Hematopoietic multipotent progenitor cell (in vitro differentiated cells): ENCODE measurements at places on chromosomes 1 and 21. TPM values are rescaled to one million over a fixed set of nuclear protein-coding genes. Genes with fewer than 3 reads are reported as not detected.

Gene DPYD
- 35.8 TPM for total RNA-seq

Gene RHEX
- total RNA-seq: 46.0 TPM

Gene NR5A2
- under 0.01 TPM for total RNA-seq

Gene PIGM
- total RNA-seq: 6.5 TPM

Gene ARHGEF16
- 0.27 TPM for total RNA-seq

Gene KCNE1
- total RNA-seq: 0.27 TPM

Gene OR2T29
- not detected for total RNA-seq

DNA sequence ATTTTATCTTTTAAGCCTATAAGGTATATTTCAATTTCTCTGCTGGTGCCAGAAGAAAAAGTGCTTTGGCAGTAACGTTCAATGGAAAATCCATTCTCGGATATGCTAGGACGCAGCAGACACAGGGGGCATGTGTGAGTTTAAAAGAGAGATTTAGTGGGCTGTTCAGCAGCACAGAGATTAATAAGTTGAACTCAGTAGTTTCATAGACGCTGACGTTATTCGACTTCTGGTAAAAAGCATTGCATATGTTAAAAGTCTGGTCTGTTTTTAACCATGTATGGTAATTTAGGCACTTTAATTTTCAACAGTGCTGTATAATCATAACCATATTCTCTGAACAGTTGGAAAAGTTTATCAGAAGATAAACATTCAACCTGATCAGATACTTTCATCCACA, 99.6 kb downstream of the ATP6V1G3 start:
- no peak for DNase-seq

DNA sequence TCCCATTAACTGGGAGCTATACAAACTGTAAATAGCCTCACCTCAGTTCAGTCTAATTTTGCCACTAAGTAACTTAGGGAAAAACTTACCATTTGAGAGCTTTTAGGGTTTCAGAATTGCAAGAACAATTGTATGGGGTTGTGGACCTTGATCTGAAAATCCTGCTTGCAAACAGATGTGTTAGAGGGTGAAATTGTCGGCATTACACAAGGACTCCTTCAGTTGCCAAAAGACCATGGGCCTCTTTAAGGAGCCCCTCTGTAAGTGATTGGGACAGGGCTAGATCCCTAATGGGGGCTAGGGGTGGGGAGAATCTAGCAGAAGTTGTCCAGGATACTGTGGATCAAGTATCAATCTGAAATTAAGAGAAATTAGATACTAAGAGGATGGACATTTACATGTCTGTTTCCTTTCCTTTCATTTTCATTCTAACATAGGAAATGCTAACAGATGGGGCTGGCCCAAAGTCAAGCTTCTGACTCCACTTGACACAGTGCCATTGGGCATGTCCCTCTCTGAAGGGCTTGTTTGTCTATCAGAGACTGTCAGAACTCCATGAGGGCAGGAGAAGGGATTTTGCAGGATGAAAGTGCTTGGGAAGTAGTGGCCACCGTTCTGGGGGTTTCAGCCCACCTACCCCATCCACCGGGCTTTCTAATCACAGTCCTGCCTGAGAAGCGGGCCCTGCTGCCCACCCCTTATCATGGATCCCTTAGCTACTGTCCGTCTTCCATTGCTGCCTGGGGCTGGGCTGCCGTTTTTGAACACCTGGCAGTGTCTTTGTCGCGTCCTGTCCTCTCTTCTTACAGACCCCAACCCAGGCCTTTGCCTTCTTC, 54.7 kb downstream of the STUM start:
- no peak for DNase-seq

DNA sequence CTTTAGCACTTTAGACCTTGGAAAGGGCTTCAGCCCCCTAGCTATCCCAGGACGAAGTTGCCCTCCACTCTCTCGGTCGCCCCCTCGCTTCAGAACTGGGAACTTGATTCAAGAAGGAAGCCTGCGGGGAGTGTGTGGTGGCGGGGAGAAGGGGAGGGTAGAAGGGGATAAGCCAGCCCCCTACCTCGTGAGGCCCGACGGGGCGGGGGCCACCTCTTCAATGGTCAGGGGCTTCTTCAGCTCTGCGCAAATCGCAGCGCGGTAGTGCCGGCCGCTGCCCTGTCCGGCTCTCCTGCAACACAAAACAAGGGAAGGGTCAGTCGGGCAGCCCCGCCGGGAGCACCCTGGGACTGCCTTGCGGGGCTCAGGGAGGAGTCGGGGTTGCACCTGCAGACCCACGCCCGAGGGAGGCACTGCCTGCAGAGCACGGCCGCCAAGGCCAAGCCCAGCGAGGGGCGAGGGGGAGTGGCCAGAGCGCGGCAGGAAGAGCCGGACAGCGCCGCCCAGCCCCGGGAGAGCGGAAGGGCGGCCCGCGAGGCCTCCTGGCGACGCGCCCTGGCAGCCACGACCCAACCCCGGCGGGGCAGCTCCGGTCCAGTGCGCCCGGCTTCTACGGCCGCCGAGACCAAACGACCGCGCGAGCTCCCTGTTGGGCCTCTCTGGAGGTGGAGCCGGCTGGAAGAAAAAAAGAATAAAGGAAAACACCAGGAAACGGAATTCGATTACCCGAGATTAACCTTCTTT, 56.2 kb upstream of the RASAL2 start:
- peak; percentile 78 for DNase-seq

- DNase-seq: no peak
Measured at GRCh38 chr1:246919902-246920301, 11.8 kb downstream of the AHCTF1 start.

- DNase-seq: no peak
Measured at GRCh38 chr1:163414778-163415177, 93.0 kb downstream of the NUF2 start.

DNA sequence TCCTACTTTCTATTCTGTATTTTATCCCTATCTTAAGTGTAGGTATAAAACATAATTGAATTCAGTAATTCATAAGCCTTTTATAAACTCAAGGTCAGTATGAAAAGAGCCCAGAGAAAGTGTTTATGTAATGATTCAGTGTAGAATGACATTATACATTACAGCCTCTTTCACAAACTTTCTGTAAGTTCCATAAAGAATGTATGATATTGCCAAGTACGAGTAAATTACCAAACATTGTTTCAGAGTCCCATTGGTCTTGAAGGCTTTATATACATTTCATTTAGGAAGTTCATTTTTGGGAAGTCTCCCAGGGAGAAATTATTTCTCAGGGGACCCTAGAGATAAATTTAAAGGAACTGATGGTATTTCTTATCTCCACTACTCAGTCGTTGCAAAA, 37.8 kb upstream of the VAMP3 start:
- no peak for DNase-seq

GRCh38 chr1:91645031-91645430, 144.4 kb downstream of the CDC7 start:
- DNase-seq: no peak
